ENCODE measurements at places on chromosomes 1 and 21.
A peak's percentile ranks its signal among the peaks of the same experiment; 100 is the strongest.

- DNase-seq, result no peak
Measured at GRCh38 chr1:55781944-55782482, 566.8 kb upstream of the USP24 start.

DNA sequence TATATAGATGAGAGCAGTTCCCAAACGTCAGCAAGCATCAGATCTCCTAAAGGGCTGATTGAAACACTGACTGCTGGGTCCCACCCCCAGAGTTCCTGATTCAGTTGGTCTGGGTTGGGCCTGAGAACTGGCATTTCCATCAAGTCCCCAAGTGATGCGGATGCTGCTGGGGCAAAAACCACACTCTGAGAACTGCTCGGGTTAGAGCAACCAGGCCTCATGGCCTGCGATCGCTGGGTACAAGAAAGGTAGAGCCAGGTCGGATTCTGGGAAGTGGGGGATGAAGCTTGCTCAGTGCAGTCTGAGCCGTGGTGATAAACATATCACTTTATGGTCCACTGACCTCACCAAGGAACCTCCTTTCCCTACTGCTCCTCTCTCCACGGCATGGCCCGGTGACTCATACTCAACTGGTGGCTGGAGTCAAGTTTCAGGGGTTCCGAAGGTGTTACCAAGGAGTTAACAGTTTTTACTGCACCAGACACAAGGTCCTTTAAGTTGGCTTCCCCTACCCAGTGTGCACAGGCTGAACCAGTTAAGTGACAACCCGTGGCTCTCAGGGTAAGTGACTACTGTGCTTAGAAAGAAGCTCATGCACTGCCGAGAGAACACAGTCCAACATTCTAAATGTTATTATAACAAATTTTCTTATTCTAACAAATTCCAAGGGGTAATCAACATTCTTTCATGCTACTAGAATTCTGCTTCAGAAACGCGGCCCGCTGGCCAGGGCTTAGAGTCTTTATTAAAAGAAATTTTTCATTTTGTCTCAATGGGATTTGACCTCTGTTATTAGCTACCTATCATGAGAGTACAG, 153.5 kb downstream of the TGFBR3 start:
- DNase-seq, result no peak

GRCh38 chr1:55302972-55303371, 87.8 kb upstream of the USP24 start:
- DNase-seq, result no peak

- no peak for DNase-seq
Measured at GRCh38 chr1:111271464-111271801, 19.2 kb upstream of the CHIA start.

GRCh38 chr1:164688791-164689190, 129.8 kb downstream of the PBX1 start:
- no peak for DNase-seq

DNA sequence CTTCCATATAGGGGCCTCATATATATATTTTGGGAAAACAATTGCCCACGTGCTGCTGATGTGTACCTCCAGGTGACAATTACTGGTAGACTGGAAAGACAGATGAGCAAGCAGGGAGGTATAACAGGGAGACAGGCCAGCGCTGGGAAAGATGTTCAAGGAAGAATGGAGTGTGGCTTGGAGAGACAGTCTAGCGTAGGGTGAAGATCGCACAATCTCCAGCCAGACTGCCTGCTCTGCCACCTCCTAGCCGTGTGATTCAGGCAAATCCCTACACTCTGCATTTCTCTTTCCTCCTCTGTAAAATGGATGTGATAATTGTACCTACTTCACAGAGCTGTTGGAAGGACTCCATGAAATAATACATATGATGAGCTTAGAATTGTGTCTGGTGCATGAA, 66.1 kb downstream of the TMCO4 start:
- DNase-seq, result no peak

- DNase-seq, result no peak
Measured at GRCh38 chr1:192581131-192581927, 5.8 kb downstream of the RGS1 start.

- DNase-seq, result no peak
Measured at GRCh38 chr21:31609081-31609480, 50.4 kb upstream of the SOD1 start.

DNA sequence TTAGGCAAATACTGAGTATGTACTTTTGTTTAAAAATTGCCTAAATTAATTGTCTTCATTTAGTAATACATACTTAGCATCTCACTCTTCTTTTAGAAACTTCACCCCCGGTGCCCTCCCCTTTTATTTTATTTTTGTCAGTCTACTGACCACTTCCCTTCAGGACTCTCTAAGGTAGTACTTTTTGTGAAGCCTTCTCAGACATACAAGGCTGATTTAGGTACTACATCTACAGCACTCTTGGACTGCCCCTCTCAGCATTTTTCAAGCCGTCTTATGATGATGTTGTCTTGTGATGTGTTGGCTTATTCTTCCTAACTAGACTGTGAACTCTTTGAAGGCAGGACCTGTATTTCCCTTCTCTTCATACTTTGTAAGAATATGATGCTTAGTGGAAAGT, 24.7 kb downstream of the RPS6KC1 start:
- peak; percentile 25 for DNase-seq

DNA sequence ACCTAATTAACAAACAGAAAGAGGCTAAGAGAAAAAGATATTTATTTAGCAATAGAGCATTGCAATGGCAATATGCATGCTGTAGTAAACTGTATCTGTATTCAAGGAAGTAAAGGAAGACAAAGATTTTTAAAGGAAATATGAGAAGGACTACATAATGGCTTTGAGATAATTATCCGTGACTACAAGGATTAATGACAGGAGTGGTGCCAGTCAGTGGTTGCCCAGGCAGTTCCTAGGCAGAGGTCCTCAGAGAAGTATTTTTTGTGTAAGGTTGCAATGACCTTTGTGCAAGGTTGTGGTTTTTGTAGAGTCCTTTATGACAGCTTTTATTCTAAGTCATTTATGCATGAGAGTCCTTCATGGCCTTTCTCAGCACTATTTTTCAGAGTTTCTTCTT, 711.1 kb upstream of the CHRM3 start:
- no peak for DNase-seq

DNA sequence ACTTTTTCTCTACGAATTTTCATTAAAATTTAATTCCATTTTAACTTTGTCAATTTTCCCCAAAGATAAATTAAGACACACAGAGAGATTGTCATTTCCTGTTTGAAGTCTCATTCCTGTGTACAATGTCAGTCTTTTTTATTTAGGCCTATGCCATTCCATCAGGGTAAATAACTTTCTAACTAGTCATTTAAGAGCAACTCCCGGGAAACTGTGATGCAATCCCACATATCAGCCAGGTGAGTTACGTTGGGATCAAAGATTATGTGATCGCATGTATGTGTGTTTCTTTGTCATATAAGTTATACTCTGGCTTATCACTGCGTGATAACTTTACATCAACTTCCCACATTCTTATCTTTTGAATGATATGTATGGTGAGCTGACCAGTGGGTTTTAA, 86.1 kb upstream of the S1PR1 start:
- no peak for DNase-seq

DNA sequence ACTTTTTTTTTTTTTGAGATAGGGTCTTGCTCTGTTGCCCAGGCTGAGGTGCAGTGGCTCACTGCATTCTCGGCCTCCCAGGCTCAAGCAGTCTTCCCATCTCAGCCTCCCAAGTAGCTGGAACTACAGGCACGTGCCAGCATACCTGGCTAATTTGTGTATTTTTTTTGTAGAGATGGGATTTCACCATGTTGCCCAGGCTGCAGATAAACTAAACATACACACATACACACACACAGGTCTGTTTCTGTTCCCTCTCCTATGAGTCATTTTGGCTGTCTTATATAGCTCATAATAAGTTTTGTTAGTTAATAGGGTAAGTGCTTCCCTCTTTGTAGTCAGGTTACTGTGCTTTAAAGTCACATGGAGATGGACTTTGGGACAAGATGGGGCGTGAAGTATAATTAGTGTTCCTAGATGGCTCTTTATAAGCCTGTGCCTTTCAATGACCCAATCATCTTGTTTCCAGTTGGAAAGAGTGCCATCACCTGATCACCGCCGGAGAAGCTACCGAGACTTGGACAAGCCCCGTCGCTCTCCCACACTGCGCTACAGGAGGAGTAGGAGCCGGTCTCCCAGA, 9.1 kb downstream of the PRPF38A start:
- DNase-seq, result no peak

DNA sequence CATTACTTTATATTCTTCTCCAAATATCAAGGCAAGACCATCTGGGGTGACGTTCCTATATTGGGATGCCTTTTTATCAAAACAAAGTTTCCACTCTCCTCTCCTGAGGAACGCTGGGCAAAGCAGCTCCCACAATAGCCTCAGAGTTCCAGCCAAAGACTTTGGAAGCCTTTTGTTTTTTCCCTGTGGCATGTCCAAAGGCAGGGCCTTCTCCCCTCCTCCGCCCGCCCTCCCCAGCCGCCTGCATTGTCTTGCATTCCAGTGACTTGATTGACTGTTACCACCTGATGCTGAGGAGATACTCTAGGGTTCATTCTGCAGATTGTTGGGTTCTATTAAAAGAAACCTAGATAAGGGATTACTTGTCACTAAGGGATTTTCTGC, 43.5 kb downstream of the PROX1 start:
- DNase-seq, result no peak

GRCh38 chr1:221735999-221736398, 5.9 kb downstream of the DUSP10 start:
- no peak for DNase-seq

DNA sequence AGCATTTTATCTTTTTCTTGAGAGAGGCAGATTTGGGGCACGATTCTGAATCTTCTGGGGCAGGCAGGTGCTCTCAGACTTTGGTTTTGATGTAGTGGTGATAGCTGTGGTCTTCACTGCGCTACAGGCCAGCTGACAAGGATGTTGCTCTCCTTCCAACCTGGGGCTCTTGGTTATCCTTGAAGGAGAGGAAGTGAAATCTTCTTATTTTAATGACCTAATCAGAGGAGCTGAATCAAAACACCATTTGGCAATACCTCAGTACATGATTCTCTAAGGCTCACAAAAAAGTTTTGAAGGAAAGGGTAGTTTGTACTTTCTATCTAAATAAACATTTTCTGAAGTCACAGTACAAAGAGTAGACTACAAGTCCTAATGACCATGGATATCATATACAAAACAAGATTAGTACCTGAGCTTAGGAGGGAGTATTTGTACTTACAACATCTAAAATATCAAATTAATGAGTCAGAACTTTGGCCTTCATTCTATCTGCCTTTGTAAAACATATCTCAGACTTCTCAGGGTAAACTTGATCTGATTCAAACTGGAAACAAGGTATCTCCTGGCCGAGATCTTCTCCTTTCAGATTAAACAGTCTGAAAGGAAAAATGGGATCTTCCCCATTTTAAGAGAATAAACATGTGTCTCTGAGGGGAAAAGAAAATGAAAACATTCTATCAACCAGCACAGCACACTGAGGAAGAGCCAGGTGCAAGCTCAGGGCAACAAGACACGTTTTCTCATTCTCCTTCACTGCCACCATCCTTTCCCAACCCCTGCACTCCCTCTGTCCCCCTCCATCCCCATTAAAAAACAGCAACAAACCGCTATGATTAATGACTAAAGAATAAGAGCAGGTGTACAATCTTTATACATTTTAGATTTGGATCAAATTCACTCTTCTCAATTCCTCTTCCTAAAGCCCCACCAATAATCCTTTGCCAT, 69.2 kb downstream of the SH3GLB1 start:
- no peak for DNase-seq

DNA sequence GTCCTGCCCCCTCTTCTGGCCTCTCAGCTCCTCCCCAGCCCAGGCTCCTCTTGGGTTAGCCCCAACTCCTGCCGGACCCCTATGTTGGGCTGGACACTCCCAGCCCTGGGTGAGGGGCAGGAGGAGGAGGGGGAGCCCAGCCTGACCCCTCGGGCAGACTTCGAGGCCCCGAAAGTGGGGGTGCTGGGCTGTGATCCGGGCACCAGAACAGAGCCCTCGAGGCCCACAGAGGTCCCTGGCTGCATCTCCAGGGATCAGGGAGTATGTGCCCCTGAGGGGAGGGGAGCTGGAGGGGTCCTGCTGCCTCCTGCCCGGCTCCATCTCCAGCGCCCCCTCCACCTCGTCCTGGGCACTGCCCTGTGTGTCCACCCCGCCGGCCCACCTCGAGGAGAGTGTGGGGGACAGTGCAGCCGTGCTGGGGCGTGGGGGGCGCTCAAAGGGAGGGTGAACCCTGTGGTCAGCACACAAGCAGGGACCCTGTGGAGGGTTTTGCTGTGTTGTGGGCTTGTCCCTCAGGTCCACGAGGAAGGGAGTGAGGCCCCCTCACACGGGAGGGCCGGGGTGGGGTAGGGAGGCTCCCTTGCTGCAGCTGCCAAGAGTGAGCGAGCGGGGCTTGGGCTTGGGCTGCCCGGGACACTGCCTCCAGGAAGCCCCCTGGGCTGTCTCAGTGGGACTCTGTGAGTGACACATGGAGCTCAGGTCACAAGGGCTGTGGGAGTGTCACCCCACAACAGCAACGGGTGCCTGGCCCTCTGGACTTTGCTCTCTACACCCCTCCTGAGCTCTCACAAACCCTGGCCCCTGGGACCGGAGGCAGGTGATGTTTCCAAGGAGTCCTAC, 54.4 kb downstream of the COL18A1 start:
- DNase-seq, result no peak

DNA sequence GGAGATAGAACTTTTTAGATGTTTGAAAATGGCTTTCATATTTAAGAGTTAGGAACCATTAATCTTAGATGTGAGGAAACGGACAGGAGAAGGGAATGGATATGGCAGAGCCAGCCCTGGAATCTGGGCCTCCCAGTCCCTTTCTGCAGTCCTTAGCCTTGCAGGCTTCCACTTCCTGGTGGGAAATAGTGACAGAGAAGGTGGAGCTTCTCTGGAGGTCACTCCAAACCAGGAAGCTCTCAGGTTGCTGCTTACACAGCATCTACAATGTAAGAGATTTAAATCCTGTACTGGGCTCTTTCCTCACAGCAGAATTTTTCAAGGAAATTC, 2.5 kb downstream of the S100A11 start:
- DNase-seq, result no peak

DNA sequence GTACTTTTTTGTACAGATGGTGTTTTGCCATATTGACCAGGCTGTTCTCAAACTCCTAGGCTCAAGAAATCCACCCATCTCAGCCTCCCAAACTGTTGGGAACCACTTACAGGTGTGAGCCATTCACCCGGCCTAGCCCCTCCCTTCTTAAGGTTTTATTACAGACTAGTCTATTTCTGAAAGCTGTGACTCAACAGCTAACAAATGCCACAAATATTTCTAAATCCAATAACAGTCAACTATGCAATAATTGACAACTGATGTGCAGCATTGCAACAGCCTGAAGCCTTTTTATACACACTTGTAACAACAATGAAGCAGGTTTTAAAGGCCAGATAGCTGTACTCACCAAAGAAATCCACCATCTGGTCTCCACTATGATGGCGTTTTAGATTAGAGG, 51.4 kb downstream of the GRIK1 start:
- DNase-seq, result no peak

DNA sequence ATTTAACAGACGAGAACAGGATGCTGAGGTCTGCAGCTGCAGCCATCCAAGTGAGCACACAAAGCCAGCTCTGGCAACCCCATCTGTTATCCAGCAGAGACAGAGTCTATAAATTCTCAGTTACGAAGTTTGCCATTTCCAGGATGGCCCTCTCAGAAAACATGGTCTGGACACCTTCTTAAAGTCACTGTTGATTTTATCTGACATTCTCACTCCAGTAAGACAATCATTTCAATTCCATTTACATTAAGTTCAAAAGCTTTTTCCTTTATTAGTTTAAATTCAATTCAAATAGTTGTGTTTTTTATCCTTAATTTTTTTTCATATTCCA, 125.5 kb downstream of the DMRTB1 start:
- no peak for DNase-seq
